Thyroid gland (tissue), 4 donors: ENCODE measurements at places on chromosomes 1 and 21. TPM values are rescaled to one million over a fixed set of nuclear protein-coding genes. Genes with fewer than 3 reads are reported as not detected.
A peak's percentile ranks its signal among the peaks of the same experiment; 100 is the strongest.

GRCh38 chr21:36485476-36485875 lies 5.6 kb upstream of the CLDN14 start:
- no peak for DNase-seq

The NR5A2 gene
- 6.0 TPM for total RNA-seq

The CSF1 gene
- total RNA-seq = 127 TPM

- no peak for DNase-seq
Measured at GRCh38 chr1:168466714-168467131, 77.1 kb downstream of the XCL2 start.

GRCh38 chr1:247295274-247295684 lies 36.4 kb downstream of the ZNF496 start:
- no peak for DNase-seq

The PADI3 gene
- total RNA-seq = not detected

DNA sequence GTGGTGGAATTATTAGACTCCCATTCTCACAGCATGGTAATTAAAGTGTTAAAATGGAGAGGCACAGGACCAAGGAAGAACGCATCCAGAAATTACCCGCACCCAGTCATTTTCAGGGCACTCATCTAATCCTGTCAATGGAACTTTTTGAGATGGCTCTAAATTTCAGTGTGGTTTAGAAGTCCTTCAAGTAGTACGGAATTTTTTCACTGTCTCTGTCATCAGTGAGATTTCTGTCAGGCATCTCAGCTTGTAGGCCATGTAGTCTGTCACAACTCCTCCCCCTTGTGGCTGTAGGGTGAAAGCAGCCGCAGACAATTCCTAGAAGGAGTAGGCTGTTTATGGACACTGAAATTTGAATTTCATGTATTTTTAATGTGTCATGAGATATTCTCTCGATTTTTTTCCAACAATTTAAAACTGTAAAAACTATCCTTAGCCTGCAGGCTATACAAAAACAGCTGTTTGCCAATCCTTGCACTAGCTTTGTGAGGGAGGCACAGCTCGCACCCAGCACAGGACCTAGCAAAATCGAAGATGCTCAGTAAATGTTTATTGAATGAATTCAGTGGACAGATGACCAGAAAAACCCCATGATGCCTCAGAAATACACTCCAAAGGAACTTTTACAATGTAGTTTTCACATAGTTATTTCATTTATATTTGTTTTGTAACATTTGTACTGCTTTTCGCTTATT lies 6.6 kb upstream of the NUP133 start:
- peak; percentile 63 for DNase-seq

DNA sequence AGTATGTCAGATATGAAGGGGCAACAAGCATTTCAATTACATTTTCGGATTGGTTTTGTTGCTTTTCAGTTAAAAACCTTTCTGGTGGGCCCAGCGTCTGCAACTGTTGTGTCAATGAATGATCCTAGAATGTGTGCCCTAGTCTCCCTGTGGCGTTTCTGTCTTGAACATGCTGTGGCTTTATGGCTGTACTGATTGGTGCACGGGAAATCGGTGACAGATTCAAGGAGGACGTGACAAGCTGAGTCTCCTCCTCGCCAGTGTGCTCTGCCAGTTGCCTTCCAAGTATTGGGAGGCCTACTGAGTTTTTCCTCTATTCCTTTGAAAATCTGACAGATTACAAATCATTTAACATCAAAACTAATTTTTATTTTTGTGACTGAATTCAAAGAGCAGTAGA lies 127.6 kb downstream of the ZP4 start:
- DNase-seq = no peak

- no peak for DNase-seq
Measured at GRCh38 chr1:98296681-98297080, 364.8 kb upstream of the SNX7 start.

The FCN3 gene
- total RNA-seq = 12.4 TPM

DNA sequence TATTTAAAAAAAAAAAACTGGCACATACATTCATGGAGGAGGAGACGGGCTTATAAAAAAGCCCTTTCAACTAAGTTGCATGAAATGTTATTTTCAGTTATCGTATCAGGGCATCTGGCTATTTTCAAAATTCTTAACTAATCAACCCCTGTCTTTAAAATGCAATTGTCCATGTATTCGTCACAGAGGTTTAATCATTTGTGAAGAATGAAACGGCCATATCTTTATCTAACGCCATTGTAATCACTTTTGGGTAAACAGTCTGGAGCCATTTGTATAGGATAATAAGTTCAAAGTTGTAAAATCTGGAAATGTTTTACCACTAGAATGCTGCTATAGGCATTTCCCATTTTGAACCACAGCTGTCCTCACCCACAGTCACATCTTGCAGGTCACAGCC lies 30.4 kb downstream of the SLC30A10 start:
- DNase-seq = no peak

The CSMD2 gene
- total RNA-seq = 0.10 TPM

GRCh38 chr1:213973129-213973528 lies 14.6 kb upstream of the PROX1 start:
- DNase-seq = no peak
